ENCODE measurements at places on chromosomes 3 and 15. TPM values are rescaled to one million over a fixed set of nuclear protein-coding genes. Genes with fewer than 3 reads are reported as not detected.

The FRMD4B gene
- 34.9 TPM for total RNA-seq

The SUMF1 gene
- total RNA-seq = 29.8 TPM

The NRG4 gene
- total RNA-seq = not detected

The MON1A gene
- 9.3 TPM for total RNA-seq

The CADPS gene
- total RNA-seq = 1.6 TPM

The CHST2 gene
- 3.4 TPM for total RNA-seq

The SMAD3 gene
- 56.3 TPM for total RNA-seq

The SLC12A1 gene
- total RNA-seq = not detected

All from posterior vena cava (tissue), 2 donors.